Mesendoderm (in vitro differentiated cells): ENCODE measurements at places on chromosomes 3 and 15.
A peak's percentile ranks its signal among the peaks of the same experiment; 100 is the strongest.

GRCh38 chr3:46242120-46242519 is at the start of gene CCR3:
Gene CCR3 (plus strand): TSS chr3:46242460. CDS start chr3:46265159, 22,699 bp downstream.
- no peak for DNase-seq

DNA sequence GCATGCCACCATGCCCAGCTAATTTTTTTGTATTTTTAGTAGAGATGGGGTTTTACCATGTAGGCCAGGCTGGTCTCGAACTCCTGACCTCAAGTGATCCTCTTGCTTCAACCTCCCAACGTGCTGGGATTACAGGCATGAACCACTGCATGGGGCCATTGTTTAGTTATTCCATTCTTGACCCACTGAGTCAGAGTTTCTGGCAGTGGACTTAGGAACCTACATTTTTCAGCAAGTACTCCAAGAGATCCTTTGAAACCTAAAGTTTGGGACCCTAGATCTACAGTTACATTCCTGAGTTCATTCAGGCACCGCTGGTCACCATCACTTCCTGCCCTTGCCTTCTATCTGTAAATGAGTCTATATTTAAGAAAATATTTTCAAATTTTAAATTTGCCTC is 1.4 kb upstream of the TNFSF10 start:
- no peak for DNase-seq

DNA sequence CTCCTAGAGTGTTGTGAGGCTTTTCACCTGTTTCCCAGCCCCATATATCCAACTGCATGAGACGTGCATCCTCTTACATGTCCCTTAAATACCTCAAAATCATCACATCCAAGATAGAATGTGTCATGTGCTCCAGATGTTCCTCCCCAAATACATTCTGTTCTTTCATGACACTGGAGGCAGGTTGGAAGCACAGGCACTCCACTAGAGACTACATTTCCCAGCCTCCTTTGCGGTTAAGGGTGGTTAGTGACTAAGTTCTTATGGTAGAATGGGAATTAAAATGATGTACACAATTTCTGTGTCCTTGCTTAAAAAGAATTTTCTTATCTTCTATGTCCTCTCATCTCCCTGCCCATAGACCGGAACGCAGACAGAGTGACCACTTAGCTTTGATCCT is 34.3 kb downstream of the TMEM40 start:
- no peak for DNase-seq

GRCh38 chr3:135240426-135240825 is 445.4 kb downstream of the EPHB1 start:
- peak; percentile 65 for DNase-seq

- DNase-seq: peak; percentile 46
These were observed 347.7 kb upstream of the ARPP21 start for GRCh38 chr3:35291471-35292236.

- no peak for DNase-seq
These were observed 459.7 kb upstream of the EPHA6 start for GRCh38 chr3:96354742-96355141.

GRCh38 chr3:169999433-169999832 is 32.8 kb downstream of the SEC62 start:
- no peak for DNase-seq

GRCh38 chr3:127121885-127122284 is 71.0 kb upstream of the PRR23E start:
- no peak for DNase-seq

GRCh38 chr15:49212897-49213296 is 42.9 kb downstream of the GALK2 start:
- no peak for DNase-seq

- no peak for DNase-seq
These were observed 153.4 kb downstream of the CBLB start for GRCh38 chr3:105715372-105715771.

- no peak for DNase-seq
These were observed 319.6 kb downstream of the AGBL1 start for GRCh38 chr15:86399041-86399954.

GRCh38 chr3:58536501-58537411 is at the start of gene ACOX2:
Gene ACOX2 (minus strand): TSS chr3:58537190. CDS start chr3:58535106, 2,084 bp downstream.
- no peak for DNase-seq

DNA sequence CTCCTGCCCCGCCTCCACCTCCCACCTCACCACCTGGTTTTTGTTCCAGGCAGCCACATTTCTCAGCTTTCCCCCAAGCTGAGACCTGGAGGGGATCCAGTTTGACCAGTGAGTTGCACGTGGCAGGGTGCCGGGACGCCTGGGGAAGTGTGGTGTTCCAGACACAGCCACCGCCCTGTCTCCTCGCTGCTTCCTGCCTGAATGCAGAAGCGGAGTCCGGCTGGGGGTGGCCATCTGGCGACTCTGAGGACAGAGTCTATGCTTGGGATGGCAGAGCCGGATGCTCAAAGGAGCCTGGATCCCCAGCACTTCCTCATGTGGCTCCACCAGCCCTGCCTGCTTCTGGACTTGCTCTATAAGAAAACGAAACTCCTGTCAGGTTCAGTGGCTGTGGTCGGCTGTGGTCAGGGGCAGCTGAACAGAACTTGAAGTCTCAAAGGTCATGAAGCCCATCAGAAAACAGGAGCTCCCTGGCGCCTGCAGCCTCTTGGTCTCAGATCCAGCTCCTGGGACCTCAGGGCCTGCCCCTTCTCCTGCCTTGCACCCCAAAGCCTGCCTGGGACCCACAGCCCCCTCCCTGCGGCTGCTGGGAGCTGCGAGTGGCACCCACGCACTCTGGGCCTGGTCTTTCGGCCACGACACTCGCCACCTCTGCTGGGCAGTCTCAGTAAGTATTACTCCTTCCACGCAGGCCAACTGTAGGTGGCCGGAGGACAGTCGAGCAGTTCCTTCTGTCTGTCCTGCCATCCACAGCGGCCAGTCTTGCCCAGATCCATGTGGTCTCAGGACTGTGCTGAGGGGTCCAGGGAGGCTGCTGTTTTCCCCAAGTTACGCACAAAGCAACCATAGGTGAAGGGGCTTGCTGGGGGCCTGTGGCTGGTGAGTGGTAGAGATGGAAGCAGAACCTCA is 112.8 kb upstream of the MEF2A start:
- no peak for DNase-seq

- no peak for DNase-seq
These were observed 81.7 kb upstream of the NMNAT3 start for GRCh38 chr3:139759470-139759869.

DNA sequence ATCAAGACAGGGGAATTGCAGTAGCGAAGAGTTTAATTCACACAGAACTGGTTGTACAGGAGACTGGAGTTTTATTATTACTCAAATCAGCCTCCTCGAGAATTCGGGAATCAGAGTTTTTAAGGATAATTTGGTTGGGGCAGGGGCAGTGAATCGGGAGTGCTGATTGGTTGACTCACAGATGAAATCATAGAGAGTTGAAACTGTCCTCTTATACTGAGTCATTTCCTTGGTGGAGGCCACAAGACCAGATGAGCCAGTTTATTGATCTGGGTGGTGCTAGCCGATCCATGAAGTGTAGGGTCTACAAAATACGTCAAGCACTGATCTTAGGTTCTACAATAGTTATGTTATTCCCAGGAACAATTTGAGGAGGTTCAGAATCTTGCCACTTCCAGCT is 5.3 kb upstream of the ZNF770 start:
- no peak for DNase-seq

- DNase-seq: peak; percentile 52
These were observed 31.4 kb downstream of the NPTN start for GRCh38 chr15:73601451-73602445.

- DNase-seq: peak; percentile 26
These were observed 303.0 kb downstream of the PLOD2 start for GRCh38 chr3:145857956-145858355.

- DNase-seq: no peak
These were observed 77.3 kb downstream of the LRTM1 start for GRCh38 chr3:54850484-54851018.

- DNase-seq: no peak
These were observed 317.5 kb downstream of the GBE1 start for GRCh38 chr3:81443958-81444357.

GRCh38 chr3:151434151-151434890 is 26.5 kb downstream of the IGSF10 start:
- DNase-seq: no peak

- DNase-seq: no peak
These were observed 13.8 kb downstream of the HDC start for GRCh38 chr15:50251638-50252182.

- DNase-seq: peak; percentile 58
These were observed 2.0 kb downstream of the B2M start for GRCh38 chr15:44713006-44713966.

DNA sequence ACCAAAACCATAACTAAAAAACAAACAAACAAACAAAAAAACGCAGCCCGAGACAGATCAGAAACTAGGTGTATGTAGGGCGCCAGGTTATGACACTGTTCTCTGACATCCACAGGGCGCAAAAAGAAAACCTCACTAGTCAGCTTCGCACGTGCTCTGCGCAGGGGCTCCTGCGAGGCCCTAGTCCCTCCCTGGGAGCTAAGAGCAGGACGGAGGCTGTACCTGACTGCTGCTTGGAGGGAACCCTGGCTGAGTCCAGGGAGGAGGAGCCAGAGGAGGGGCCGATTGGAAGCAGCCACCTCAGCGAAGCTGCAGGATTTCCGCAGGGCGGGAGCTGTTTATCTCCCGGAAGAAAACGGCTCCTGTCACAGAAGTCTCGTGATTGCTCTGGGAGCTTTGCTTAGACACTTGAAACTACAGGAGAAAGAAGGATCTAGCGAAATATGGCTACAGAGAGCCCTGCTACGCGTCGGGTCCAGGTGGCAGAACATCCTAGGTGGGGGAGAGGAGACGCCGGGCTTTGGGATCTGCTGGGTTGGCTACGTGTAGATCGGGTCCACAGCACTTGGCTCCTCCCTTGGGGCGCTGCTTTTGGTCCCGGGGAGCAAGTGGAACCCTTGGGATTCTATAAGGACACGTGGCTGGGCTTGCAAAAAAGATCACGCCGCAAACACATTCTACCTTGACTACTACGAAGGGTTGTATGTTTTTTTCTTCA is at the start of gene GALK2:
GALK2 (plus strand) TSS at position 368 of the 718 bp plus-strand sequence; CDS start at position 444, 76 bp downstream.
- peak; percentile 98 for DNase-seq

GRCh38 chr15:56919031-56919608 is 676 bp downstream of the TCF12 start:
- peak; percentile 80 for DNase-seq

- DNase-seq: no peak
These were observed 463.5 kb upstream of the RASGRP1 start for GRCh38 chr15:39028069-39028468.

DNA sequence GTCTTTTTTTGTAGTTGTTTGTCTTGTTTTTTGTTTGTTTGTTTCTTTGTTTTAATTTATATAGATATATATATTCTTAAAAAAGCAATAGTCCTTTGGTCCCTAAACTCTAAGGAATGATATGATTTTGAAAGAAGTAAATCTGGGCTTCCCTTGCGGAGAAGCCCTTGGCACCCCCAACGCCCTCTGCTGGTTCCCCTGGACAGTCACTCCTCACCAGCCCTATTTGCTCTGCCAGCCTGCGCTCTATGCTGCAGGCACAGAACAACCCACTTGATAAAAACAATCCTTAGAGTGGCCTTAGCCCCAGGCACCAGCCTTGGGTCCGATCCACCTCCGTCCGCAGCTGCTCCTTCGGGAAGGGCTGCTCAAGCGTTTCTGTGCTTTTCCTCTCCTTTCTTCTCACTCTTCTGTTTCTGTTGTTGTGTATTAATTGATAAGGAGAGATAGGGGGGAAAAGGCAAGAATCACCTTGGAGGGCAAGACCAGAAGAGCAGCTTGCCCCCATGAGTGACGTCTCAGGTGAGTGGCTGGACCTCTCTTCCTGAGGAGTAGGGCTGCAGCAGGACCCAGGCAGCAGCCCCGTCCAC is 13.7 kb upstream of the PARP6 start:
- peak; percentile 63 for DNase-seq

DNA sequence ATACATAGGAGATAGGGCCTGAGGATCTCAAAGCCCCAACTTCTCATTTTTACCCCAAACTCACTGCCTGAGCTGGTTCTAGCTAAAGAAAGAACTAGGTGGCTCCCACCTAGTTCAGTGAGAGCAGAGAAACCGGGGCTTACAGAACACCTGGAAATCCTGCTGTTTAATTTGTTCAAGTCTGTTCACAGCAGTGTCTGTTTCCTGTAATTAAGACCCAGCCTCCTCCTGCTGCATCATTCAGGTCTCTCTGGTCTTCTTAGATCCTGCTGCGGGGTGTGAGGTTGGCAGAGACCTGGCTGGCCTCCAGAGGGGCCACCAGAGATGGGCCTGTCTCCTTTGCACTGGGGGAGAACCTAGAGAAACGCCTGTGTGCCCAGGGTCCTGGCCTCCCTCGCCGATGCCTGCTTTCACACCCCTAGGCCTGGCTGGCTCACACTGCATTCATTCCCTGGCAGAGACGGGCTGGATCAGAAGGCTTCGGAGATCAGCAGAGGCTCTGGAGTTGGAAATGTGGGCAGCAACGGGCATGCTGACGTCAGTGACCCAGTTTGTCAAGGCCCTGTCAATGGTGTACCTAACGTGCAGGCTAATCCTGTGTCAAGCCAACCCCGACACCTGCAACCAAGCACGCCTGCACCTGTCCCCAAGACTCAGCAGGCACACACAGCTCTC is 4.9 kb upstream of the CHRNA3 start:
- no peak for DNase-seq

DNA sequence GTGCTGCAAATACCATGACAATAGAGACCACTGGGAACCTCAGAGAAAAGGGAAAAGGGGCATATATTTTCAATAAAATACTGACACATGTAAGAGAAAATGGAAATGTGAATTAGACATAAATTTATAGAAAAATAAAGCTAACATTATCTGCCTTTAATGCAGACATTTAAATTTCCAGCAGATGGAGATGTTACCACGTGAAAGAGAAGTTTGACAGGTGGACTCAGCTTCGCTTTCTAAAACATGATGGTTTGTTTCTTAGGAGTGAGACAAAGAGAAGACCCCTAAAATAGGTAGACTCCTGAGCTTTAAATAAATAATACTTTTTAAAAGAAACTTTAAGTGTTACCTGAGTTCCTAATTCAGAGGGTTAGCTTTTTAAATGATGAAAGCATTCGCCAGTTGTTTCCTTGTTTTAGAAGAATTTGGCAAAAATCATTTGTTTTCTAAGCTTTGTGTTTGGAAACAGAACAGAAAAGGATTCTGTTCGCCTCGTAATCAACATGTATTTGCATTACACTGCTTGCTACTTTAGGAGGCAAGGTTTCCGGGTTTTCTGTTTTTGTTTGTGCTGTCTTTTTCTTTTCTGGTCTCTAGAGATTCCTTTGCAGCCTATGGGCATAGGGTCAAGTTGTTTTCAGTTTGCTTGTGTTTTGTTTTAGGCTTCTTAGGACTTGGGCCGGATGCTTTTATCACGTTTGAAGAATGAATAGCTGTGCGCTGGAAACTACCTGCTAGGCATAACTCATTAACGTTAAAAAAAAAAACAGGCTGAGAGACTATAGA is 271.4 kb downstream of the THSD4 start:
- DNase-seq: peak; percentile 29
